ENCODE measurements at places on chromosomes 3 and 15.

DNA sequence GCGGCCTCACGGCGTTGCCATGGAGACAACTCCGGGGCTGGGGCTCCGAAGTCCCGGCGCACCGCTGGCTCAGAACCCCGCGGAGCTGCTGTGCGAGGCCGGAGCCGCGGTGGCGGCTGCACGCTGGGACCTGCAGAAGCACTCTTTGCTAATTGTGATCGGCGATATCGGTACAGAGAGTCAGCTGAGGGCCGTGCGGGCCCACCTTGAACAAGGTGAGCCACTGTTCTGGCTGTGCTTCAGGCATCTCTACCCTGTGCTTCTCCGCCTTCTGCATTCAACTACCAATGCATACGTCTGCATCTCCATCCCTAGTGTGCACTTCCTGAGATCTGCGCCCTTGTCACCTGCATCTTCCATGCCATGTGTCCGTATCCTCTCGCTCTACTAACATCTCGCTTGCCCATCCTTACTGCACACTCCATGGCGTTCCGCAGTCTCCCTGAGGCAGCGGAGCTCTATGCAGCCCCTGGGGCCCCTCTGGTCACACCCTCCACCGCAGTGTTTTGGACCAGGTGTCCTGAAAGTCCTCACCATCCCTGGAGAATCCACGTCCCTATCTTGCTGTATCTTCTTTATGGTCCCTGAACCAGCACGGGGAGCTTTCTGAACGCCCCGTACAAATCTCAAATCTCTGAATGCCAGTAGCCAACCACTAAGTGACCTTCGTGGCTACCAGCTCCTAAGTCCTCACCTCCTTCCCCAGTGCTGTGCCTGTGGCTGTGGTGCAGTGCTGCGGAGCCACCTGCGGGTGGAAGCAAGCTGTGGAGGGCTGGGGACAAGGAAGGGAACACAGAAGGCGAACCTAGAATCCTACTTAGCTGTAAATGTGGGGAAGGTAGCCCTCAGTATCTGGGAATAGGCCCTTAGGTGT lies 6.2 kb upstream of the MAP1A start:
- DNase-seq, result peak; percentile 42

GRCh38 chr15:81072551-81072950 lies 61.5 kb upstream of the CFAP161 start:
- DNase-seq, result no peak

DNA sequence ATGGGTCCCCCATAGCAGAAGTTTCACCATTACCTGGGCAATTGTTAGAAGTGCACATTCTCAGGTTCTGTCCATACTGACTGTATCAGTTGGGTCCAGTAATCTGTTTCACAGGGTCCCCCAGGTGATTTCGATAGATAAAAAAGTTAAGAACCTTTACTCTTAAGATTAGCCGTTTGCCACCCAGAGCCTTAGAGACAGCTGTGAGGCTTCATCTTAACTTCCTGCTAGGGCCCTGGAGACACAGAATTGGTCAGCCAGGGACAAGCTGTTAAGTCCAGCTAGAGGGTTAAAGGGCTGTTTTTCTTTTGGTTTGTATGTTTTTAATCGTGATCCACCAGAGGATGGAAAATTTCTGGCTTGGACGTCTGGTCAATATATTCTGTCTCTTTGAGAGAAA lies 6.7 kb downstream of the FAM162A start:
- no peak for DNase-seq

GRCh38 chr3:153166796-153167195 lies 4.8 kb downstream of the RAP2B start:
- DNase-seq, result no peak

DNA sequence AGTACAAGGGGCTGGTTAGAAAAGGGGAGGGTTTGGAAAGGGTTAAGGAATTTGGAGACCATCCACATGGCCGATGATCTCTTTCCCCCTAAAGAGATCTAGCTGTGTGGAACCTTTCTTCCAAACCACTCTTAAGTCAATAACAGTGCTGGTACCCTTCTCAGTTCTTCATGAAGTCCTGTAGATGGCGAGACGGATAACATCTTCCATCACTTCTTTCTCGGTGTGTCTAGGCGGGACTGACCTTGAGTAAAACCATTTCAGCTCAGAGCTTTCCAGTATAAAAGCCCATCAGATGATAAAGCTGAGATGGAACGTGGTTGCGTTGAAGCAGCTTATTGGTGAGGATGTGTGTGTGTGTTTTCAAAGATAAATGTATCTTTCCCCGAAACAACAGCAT lies 151.5 kb upstream of the BHLHE40 start:
- DNase-seq, result no peak

DNA sequence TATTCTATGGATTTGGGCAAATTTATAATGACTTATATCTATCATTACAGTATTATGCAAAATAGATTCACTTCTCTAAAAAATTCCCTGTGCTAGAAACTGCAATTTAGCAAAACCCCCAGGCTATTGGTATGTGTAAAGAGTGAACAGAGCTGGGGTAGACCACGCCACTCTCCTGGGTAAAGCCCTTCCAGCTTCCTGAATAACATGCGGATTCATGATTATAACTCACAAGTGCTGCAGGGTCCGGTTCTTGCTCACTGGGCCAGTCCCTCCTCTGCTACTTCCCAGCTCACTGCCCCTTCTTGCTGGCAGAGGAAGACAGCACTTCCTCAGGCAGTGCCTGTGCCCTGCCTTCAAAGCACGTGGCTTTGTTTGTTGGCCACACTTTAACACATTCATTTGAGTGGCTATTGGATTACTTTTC lies 4.1 kb downstream of the CD80 start:
- no peak for DNase-seq

DNA sequence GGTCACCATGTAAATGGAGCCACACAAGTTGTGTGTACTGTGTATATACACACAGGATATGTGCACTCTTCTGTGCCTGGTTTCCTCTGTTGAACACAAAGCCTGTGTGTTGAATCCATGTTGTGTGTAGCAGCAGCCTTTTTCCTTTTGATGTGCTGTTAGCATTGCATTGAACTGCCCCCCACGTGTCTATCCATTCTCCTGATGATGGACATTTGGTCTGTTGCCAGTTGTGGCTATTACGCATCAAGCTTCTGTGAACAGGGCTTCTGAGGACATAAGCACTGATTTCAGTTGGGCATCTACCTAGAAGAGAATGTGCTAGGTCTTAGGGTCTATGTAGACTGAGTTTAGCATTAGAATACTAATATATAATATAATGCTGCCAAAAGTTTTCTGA lies 77.4 kb downstream of the LSM3 start:
- DNase-seq, result no peak

- DNase-seq, result no peak
These were observed 35.6 kb upstream of the NDUFB4 start for GRCh38 chr3:120560304-120561250.

- peak; percentile 94 for DNase-seq
These were observed at the start of gene VPS13C for GRCh38 chr15:62060113-62060895. VPS13C (minus strand) TSS chr15:62060447; CDS start chr15:62060374, 73 bp downstream.

Measured in glutamatergic neuron (in vitro differentiated cells).